ENCODE measurements at places on chromosomes 6 and 20. TPM values are rescaled to one million over a fixed set of nuclear protein-coding genes. Genes with fewer than 3 reads are reported as not detected.
A peak's percentile ranks its signal among the peaks of the same experiment; 100 is the strongest.

Gene HSD17B8
- total RNA-seq: 5.6 TPM

Gene SLC17A9
- not detected for total RNA-seq

DNA sequence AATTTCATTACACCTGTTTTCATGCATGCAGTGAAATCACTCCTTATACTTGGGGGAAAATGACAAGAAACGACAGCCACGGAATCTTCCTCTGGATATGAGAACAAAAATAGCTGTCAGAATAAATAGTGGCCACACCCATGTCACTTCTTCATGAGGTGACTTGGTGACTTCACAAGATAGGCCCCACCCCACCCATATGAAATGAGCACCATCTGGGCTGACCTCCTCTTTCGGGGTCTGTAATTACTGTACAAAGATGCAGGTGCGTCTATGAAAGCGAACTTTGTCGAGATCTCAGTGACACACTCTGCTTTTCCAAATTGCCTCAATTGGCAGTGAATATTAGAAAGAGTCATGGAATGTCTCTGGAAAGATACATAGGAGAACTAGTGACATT lies 184.2 kb upstream of the CCN2 start:
- no peak for DNase-seq

DNA sequence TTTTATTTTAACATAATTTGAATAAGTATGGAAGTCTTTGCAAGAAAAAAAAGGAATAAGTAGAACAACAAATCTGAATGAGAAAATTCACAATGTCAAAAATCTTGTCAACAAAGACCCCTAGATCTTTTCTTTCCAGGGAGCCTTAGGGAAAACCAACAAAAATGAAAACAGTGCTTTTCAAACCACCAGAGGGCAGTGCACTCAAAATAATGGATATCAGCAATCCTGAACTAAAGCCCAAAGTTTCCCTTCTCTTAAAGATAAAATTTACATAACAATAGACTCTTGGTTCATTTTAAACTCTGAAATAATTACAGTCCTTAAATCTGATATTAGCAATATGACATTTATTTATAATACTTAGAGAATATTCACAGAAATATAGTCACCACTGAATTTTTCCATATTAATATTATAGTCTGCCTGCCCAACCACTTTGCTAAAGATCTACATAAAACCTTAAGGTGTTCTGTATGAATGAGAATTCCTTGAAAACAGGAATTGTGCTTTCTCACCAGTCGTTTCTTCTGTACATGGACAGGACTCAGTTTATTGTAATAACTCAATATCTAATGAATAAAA lies 105.3 kb upstream of the BMP5 start:
- DNase-seq: peak; percentile 15

- no peak for DNase-seq
Observed at GRCh38 chr20:50447817-50448216, 62.4 kb upstream of the PTPN1 start.

DNA sequence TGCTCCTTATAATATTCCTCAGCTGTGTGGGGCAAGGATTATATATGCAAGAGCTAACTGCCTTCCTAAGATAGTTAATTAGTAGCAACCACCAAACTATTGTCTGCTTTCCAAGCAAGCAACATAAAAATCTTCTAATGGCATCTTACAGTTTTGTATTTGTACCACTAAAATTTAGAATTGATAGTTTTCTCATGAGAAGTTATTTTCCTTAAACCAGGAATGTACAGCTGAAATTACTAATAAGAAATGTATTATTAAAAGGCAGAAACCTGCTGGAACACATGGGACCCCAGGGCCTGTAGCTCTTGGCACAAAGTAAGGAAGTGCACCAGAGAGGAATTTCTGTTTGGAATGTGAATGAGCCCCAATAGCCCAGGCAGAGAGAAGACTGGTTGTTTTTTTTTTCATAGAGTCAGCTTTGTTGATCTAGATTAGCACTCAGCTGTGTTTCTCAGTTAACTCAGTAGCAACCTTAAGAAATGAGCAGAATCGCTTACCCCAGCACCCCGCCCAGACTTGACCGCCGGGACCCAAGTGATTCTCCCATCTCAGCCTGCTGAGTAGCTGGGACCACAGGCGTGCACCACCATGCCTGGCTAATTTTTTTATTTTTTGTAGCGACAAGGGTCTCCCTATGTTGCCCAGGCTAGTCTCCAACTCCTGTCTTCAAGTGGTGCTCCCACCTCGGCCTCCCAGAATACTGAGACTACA lies 2.6 kb downstream of the MGME1 start:
- DNase-seq: peak; percentile 39
